ENCODE measurements at places on chromosomes 3 and 15.

GRCh38 chr3:66229931-66230330 lies 9.1 kb downstream of the SLC25A26 start:
- DNase-seq, result no peak

- no peak for DNase-seq
Measured at GRCh38 chr3:13299531-13300155, 120.5 kb downstream of the NUP210 start.

- DNase-seq, result no peak
Measured at GRCh38 chr3:23256741-23257435, 53.8 kb downstream of the UBE2E2 start.

GRCh38 chr15:65960586-65960985 lies 91.3 kb downstream of the RAB11A start:
- DNase-seq, result peak; percentile 6

DNA sequence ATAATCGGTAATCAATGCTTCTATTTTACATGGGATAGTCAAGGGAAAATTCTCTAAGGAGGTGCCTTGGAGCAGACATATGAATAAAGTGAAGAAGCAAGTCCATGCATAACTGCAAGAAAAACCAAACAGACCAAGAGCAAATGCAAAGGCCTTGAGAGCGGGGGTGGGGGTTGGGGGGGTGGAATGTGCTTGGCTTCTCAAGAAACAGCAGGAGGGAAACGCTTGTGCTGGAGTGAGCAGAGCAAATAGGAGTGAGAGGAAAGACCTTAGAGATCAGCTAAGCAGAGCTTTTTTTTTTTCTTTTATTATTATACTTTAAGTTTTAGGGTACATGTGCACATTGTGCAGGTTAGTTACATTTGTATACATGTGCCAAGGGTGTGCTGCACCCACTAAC lies 260.8 kb downstream of the ARPP21 start:
- DNase-seq, result no peak

DNA sequence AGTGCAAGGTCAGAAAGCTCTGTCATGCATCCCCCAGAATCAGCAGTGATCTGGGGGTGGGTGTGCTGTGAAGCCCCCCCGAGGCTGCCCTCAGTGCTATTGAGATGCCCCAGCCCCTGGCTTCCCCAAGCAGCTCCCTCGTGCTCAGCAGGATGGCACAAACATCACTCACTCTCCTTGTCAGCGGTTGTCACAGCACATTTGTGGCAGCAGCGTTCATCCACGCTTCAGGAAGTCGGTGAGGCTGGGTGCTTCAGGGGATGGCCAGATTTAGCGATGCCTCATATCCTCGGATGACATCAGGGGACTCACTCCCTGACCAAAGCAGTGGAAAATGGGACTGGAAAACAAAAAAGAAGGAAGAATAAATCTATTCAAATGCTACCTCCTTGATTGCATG lies 54.4 kb upstream of the SLC6A11 start:
- no peak for DNase-seq

- no peak for DNase-seq
Measured at GRCh38 chr15:48432688-48433087, 101.5 kb downstream of the DUT start.

GRCh38 chr3:106176734-106177133 lies 307.9 kb upstream of the CBLB start:
- DNase-seq, result no peak

GRCh38 chr3:65873028-65873427 lies 165.7 kb downstream of the MAGI1 start:
- DNase-seq, result no peak

GRCh38 chr15:69847625-69848024 lies 250.1 kb downstream of the TLE3 start:
- no peak for DNase-seq

- DNase-seq, result no peak
Measured at GRCh38 chr15:66085128-66085527, 168.4 kb downstream of the MEGF11 start.

GRCh38 chr15:35872577-35872976 lies 326.6 kb upstream of the DPH6 start:
- no peak for DNase-seq

GRCh38 chr15:76866716-76867321 lies 38.3 kb downstream of the SCAPER start:
- DNase-seq, result no peak

- DNase-seq, result no peak
Measured at GRCh38 chr3:41193794-41194539, 5.3 kb upstream of the CTNNB1 start.

DNA sequence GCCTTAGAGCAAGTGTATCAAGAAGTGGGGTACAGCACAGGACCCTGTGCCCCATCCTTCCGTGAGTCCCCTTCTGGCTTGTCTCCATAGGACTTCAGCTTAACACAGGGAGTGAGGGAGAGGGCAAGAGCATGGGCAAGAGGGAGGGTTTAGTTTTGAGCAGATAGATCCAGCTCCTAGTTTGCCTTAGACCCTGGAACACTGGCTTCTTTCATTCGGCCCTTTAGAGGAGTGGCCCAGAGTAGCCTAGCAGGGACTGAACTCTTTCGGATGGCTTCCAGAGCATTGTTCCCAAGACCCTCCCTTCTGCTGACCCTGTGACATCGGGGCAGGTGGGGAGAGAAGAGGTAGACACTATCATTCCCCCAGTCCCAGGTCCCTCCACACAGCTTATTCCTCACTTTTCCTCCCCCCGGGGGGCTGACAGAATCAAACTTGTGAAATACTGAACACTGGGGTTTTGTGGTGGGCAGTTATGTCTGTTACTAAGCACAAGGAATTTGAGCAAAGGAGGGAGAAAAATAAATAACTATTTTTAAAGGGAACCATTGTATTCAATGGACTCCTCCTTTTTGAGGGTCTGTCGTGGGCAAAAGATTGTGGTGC lies 289.6 kb upstream of the C2CD4B start:
- no peak for DNase-seq

DNA sequence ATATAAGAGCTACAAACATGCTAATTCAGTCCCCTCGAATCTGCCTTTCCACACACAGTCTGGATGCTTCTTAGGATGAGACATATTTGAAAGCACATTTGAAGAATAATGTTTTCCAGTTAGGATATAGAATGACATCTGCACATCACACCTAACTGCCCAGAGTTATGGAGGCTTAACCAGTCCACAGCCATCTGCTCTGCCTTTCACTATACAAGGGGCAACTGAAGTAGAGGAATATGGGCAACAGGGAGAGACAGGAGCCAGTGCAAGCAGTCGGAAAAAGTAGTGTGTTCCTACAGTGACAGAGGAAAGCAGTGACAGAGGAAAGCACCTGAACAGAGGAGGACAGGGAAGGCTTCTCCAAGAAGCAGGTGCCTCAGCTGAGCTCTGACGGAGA lies 79.0 kb upstream of the CLDN18 start:
- DNase-seq, result no peak

- no peak for DNase-seq
Measured at GRCh38 chr3:151989621-151990020, 116.2 kb downstream of the SUCNR1 start.

DNA sequence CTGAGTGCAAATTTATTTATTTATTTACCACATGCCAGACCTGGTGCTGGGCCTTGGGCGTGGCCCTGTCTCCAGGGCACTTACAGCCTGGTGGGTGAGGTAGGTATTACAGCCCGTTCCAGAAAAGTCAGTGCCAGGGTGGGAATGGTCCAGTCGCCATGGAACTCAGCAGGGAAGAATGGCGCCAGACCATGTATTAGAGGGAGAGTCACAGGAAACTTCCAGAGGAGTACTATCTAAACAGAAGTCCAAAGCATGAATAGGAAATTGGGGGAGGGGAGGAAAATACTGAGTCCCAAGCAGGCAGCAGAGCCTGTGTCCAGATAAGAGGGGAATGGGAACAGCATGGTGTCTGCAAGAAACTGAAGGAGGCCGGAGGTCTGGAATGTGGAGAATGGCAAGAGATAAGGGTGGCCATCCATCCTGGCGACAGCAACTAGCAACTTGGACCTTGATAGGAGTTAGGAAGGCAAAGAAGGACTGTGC lies 27.0 kb downstream of the SH3BP5 start:
- DNase-seq, result no peak

DNA sequence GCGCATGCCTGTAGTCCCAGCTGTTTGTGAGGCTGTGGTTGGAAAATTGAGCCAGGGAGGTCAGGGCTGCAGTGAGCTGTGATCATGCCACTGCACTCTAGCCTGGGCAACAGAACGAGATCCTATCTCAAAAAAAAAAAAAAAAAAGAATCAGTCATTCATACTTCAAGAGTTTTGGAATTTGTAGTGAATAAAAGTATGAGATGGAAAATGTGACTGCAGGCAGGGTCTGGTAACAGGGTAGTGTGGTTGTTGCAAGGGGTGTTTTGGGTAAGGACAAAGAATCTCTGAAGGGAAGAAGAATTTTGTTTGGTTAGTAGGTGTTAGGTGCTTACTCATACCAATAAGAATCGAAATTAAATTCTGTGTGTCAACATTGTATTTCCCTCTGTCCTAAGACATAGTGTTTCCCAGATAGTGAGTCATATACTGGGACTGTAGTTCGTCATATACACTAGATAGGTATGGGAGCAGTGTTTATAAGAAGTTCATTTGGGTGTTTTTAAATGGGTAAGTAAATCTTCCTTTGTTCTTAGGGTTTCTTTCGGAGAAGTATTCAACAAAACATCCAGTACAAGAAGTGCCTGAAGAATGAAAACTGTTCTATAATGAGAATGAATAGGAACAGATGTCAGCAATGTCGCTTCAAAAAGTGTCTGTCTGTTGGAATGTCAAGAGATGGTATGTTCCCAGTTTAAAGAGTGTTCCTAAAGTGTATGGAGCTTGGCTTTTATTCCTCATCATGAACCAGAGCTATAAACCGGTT lies 14.2 kb downstream of the NR1D2 start:
- DNase-seq, result no peak

DNA sequence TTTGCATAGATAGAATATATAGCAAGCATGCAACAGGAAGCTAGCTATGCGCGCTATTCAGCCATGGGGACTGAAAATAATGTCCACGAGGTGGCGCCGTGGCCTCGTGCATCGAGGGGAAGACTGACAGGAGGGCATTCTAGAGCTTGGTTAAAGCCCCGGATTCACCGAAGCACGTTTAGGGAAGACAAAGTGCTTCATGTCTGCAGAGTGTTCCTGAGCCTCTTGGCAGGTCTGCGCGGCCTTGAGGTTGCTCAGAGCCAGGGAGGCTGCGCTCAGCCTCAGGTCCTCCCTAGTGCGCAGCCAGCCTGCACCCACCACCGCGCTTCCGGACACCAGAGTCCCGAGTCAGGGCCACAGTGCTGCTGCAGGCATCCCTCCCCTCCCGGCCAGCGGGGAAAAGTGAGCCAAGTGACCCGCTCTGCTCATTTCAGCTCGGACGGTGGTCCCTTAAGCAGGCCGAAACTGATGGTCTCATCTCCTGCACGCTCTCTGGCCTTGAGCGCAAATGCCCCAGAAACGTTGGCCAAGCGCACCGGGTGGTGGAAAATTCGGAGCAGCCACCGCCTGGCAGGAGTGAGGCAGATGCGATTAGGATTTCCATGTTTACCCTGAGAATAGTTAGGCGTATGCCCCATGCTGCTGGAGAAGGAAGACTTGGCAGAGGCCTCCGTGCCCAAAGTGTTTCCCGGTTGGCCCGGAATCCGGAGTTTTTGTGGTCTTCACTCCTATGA lies 24.8 kb downstream of the GABRA5 start:
- peak; percentile 74 for DNase-seq

GRCh38 chr15:100438570-100438969 lies 90.2 kb downstream of the CERS3 start:
- DNase-seq, result peak; percentile 84

DNA sequence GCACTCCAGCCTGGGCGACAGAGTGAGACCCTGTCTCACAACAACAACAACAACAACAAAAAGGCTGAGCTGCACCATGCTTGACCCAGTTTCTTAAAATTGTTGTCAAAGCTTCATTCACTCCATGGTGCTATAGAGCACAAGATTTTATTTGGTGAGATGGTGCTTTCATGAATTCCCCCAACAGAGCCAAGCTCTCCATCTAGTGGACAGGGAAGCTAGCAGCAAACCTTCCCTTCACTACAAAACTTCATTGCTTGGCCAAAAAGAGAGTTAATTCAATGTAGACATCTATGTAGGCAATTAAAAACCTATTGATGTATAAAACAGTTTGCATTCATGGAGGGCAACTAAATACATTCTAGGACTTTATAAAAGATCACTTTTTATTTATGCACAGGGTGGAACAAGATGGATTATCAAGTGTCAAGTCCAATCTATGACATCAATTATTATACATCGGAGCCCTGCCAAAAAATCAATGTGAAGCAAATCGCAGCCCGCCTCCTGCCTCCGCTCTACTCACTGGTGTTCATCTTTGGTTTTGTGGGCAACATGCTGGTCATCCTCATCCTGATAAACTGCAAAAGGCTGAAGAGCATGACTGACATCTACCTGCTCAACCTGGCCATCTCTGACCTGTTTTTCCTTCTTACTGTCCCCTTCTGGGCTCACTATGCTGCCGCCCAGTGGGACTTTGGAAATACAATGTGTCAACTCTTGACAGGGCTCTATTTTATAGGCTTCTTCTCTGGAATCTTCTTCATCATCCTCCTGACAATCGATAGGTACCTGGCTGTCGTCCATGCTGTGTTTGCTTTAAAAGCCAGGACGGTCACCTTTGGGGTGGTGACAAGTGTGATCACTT lies 2.0 kb downstream of the CCR5 start:
- no peak for DNase-seq

DNA sequence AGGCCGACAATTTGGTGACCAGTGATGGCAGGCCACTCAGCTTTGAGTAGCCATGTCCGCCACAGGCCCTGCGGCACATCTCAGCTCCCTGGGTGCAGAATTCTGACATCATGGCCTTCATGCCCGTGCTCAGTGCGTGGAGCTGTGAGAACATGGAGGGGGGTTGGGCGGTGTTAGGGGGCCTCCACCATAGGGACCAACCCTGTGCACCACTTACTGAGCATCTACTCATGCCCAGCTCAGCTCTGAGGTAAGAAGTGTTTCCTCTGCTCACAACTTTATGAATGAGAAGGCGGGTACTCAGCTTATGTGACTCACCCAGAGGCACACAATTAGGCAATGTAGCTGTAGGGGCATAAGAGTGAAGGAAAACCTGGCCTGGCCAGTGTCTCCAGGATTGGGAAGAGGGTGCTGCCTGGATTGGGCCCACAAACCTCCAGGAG lies 10.5 kb downstream of the ACOX2 start:
- DNase-seq, result no peak

- DNase-seq, result no peak
Measured at GRCh38 chr15:60539016-60539415, 60.1 kb upstream of the ICE2 start.

DNA sequence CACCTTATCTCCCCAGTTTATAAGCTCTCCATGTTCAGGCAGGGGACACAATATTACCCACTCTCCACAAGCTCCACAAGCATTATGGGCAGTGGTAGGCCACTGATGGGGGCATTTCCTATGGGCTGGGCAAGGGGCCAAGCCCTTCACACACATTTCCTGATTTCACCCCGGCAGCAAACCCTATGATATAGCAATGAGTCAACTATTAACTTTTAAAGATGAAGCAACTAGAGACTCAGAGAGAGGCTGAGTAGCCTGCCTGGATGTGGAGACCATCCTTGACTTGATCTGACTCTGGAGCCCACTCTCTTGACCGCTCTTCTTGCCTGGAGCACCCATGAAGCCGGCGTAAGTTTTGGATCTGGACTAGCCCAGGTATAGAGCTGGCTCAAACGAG lies 27.4 kb downstream of the FOXL2NB start:
- DNase-seq, result no peak
